Ureter (tissue), 1 donor: ENCODE measurements at places on chromosomes 7 and 10. TPM values are rescaled to one million over a fixed set of nuclear protein-coding genes. Genes with fewer than 3 reads are reported as not detected.

HOXA13 gene
- 15.6 TPM for total RNA-seq

DNA sequence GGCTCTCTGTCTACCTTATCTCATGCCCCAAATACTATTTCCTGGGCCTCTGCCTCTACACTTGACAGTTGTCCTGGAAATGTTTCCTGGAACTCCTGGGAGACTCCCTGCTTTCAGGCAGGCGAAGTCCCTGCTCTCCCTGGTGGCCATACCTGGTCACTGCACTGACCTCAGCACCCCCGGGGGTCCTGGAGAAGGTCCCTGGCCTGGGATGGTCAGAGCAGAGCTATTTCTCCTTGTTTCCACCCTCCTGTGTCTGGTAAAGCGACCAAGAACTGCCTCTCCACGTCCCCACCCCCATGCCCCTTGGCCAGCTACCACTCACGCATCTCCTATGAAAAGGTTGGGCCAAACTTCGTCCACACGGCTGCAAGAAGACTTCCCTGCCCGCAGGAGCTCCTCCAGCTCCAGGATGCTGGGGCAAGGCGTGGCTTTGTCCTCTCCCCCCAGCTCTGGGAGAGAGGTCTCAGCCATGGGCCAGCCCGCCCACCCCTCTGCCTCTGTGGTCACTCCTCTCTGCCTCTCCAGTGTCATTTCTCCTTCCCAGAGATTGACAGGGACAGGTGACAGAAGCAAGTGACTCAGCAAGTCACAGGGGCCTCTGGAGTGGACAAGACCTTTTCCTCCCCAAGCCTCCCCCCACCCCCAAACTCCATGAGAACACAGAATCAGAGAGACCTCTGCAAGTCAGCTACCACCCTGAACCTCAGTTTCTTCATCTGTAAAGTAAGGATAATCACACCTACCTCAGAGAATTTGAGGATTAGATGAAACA lies 2.6 kb upstream of the SAMD8 start:
- DNase-seq, result no peak

DNA sequence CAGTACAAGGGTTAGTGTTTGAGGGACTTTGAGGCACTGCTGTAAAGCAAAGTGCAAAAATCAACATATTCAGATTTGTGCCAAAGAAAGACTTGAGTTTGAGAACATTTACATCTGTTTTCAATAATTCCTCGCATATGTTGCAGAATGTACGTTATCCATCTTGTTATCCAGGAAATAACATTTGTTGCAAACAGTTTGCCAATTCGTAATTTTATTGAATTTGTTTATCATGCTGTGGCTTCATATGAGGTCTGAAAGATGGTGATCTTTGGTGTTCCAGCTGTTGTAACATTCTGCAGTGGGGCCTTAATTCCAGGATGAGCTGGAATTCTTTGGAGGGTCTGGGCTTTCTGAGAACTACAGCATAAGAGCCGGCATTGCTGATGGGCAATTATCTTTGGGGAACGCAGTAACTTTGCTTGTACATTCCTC lies 396.2 kb downstream of the LRMDA start:
- DNase-seq, result no peak

- DNase-seq, result no peak
Observed at GRCh38 chr10:7794251-7795026, 6.5 kb downstream of the ATP5F1C start.

DNA sequence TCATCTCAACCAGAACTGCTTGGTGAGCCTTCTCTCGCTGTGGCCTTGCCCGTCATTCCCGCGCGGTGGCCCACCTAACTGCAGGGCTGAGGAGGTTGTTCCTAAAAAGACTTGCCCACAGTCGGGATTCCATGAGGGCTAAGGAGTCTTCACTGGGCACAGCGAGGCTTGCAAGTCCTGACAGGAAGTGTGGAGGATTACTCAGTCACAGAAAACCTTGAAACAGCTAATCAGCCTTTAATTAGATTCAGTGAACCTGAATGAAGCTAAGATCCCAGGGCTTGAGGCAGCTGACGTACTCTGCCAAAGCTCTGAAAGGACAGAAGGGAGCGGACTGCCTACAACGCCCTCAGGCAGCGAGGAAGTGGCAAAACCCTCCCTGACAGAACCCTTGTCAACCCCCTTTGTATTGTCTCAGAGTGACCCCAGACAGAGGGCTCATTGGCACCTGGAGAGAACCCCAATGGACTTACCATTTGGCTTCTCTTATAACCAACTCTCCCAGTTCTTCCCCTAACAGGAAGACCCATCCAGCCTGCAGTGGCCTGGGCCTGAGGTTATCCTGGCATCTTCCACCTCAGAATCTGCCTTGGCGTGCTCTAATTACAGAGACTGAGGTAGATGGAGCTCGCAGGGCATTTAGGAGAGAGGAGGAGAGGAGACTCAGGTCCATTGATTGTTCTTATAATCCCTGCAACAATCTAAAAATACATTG lies 2.5 kb upstream of the LAMB4 start:
- DNase-seq, result no peak
